Heart right ventricle (tissue), 16 donors: ENCODE measurements at places on chromosomes 4 and X. TPM values are rescaled to one million over a fixed set of nuclear protein-coding genes. Genes with fewer than 3 reads are reported as not detected.

DNA sequence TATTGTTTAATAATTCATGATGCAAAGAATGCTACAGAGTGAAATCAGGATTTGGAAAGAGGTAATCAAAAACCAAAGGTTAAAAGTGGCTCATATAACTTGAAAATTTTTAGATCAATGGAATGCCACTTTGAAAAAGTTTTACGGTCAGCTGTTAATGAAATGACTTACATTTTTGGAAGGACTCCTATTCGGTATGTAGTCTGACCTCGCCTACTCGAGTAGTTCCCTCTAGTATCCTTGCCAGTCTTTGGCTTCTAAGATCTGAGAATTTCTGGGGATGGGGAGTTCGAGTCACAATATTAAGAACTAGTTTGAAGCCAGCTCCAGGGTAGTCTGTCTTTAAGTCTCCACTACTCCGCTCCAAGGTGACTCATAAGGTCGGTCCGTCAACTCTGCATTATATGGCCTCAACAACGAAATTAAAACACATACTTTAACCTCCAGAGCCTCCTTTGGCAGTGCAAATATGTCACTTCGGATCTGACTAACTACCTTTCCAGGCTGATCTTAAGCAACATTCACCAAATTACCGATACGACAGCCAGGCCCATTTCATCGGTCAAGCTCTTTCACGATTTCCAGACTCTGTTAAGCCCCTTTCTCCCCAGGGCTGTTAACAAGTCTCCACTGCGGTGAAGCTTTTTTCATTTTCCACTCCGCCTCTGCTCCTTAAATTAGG is 733 bp upstream of the NAA15 start:
- no peak for DNase-seq
- H3K27ac ChIP-seq = peak overlapping the region; percentile 94
- H3K4me3 ChIP-seq = peak overlapping the region; percentile 98
- no peaks in the 10 kb centered on the region for H3K36me3 ChIP-seq

DNA sequence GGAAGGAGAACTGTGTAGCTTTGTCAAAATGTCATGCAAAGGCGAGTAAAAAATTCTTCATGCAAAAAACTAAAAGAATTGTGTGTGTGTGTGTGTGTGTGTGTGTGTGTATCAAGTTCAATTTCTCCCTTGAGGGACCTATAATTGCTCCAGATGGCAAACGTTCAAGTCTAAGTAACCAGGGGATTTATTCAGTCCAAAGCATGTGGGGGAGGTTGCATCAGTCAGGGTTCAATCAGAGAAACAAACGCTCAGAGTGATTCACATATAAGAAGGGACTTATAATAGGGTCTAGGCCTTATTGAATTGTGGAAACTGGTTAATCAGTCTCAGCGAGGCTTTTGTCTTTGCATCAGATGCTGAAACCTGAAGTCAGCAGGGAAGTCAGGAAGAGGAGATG is 5.0 kb downstream of the DCAF8L1 start:
- no peaks in the 10 kb centered on the region for H3K4me1 ChIP-seq
- H3K27me3 ChIP-seq = no peaks in the 10 kb centered on the region
- H3K36me3 ChIP-seq = no peaks in the 10 kb centered on the region
- H3K27ac ChIP-seq = no peak overlapping the region
- no peak overlapping the region for H3K4me3 ChIP-seq

- H3K36me3 ChIP-seq = no peaks in the 10 kb centered on the region
- H3K4me1 ChIP-seq = peaks cover 32% of the 10 kb centered on the region
These were observed 353.3 kb downstream of the ARHGAP24 start for GRCh38 chr4:85828027-85828890.

The ABCB7 gene
- 34.5 TPM for total RNA-seq

- H3K4me3 ChIP-seq = no peak overlapping the region
- H3K4me1 ChIP-seq = peaks cover 17% of the 10 kb centered on the region
- H3K27me3 ChIP-seq = no peaks in the 10 kb centered on the region
- no peak overlapping the region for H3K27ac ChIP-seq
- no peak for DNase-seq
- H3K36me3 ChIP-seq = no peaks in the 10 kb centered on the region
These were observed 52.2 kb downstream of the FRYL start for GRCh38 chr4:48727666-48728459.

The SLC4A4 gene
- total RNA-seq = 25.8 TPM

GRCh38 chr4:159983082-159983481 is 880.2 kb downstream of the RAPGEF2 start:
- DNase-seq = no peak
- no peaks in the 10 kb centered on the region for H3K27me3 ChIP-seq
- H3K27ac ChIP-seq = no peak overlapping the region
- H3K4me1 ChIP-seq = no peaks in the 10 kb centered on the region
- no peaks in the 10 kb centered on the region for H3K36me3 ChIP-seq

DNA sequence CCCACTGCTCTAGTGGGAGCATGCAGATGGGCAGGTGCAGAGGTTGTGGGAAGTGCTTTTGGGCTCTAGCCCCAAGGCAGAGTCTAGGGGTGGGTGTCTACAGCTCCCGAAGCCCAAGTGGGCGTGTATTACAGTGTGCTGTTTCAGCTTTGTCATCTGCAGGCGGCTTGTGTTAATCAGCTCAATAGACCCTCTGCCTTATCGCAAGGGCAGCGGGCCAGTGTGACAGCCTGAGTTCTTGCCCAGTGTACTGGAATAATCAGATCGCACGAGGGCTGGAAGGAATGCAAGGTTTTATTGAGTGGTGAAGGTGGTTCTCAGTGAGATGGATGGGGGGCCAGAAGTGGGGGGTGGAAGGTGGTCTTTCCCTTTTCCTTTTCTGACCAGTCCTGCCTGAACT is 529.4 kb upstream of the AMOT start:
- no peaks in the 10 kb centered on the region for H3K4me1 ChIP-seq
- no peak for DNase-seq
- H3K4me3 ChIP-seq = no peak overlapping the region
- no peaks in the 10 kb centered on the region for H3K36me3 ChIP-seq

DNA sequence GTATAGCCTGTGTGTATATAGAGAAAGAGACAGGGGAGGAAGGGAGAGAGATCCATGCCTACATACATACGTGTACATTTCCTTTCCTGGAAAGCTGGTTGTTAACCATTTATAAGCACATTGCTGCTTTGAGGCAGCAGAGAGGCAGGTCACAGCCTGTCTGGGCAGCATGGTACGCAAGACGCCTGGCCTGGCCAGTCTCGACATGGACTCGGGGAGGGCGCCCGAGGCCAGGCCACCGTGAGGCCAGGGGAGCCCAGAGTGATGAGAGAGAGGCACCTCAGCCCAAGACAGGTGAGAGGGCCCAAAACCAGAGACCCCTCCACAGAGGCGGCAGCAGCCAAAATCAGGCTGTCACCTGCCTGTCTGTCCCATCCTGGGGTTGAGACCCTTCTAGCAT is 3.9 kb downstream of the TREX2 start:
- no peaks in the 10 kb centered on the region for H3K4me1 ChIP-seq
- peaks cover 4% of the 10 kb centered on the region for H3K27me3 ChIP-seq
- no peak for DNase-seq
- H3K4me3 ChIP-seq = no peak overlapping the region

DNA sequence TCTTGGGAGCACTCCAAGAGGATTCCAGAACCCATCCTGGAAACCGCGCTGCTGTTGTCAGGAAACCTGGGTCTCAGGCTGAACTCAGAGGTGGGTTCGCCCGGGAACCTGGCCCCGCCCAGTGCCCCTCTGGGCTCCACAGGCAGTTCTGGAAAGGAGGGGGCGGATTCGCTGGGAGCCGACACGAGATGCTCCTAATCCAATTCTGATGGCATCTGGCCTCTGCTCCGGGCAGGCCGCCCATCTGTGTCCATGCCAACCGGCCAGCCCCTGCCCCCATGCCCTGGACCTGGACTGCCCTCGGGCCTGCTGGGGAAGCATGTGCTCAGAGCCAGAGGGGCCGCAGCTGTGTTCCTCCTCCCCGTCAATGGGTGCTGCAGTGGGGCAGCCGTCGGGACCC is 21.0 kb downstream of the ATP2B3 start:
- no peak overlapping the region for H3K4me3 ChIP-seq
- no peak for DNase-seq
- no peak overlapping the region for H3K27ac ChIP-seq
- no peaks in the 10 kb centered on the region for H3K4me1 ChIP-seq

DNA sequence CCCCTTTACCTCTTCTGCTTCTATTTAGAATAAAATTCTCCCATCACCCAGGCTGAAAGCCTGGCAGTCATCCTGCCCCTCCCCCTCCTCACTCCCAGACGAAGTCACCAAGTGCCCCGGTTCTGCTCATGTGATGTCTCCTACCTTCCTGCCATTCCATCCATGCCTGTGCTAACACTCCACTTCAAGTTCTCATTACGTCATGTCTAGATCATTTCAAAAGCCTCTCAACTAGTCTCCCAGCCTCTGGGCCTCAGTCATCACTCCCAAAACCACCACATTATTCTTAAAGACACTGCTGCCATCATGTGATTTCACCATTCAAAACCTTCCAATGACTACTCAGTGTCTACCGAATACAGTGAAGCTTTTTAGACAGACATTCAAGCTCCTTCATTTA is 17.2 kb upstream of the HOPX start:
- no peak overlapping the region for H3K4me3 ChIP-seq
- H3K27me3 ChIP-seq = no peaks in the 10 kb centered on the region
- H3K4me1 ChIP-seq = peaks cover 16% of the 10 kb centered on the region
- H3K36me3 ChIP-seq = no peaks in the 10 kb centered on the region

DNA sequence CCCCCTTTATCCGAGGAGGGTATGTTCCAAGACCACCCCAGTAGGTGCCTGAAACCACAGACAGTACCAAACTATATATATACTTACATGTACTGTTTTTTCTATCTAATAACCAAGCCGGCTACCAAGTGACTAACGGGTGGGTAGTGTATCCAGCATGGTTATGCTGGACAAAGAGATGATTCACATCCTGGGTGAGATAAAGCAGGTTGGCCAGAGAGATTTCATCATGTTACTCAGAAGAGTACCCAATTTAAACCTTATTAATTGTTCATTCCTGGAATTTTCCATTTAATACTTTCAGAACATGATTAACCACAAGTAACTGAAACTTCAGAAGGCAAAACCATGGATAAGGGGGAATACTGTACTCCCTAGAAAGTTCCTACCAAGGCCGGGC is 46.5 kb downstream of the RFC1 start:
- no peaks in the 10 kb centered on the region for H3K4me1 ChIP-seq
- no peaks in the 10 kb centered on the region for H3K27me3 ChIP-seq
- no peak overlapping the region for H3K27ac ChIP-seq
- DNase-seq = no peak
- no peak overlapping the region for H3K4me3 ChIP-seq
- peaks cover 4% of the 10 kb centered on the region for H3K36me3 ChIP-seq

DNA sequence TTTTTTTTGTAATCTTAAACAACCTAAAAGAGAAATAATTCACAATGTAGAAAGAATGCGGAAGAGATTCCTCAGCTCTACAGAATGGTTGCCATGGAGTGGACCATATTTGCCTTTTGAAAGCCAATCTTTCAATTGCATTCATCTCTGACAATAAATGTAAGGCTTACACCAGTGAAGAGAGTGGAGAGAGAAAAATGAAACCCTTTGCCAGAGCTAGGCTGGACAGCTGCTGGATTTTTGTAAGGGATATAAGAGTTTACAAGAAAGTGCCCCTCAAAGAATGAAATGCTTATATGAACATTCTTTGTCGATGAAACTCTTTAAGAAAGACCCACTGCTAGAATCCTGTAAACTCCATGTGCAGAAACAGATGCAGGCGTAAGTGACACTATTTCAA is 66.0 kb upstream of the FAT1 start:
- no peak overlapping the region for H3K27ac ChIP-seq
- H3K27me3 ChIP-seq = no peaks in the 10 kb centered on the region
- H3K4me3 ChIP-seq = no peak overlapping the region
- DNase-seq = no peak
- no peaks in the 10 kb centered on the region for H3K36me3 ChIP-seq

GRCh38 chr4:158411269-158411668 is 110.4 kb upstream of the RXFP1 start:
- no peaks in the 10 kb centered on the region for H3K36me3 ChIP-seq
- H3K4me3 ChIP-seq = no peak overlapping the region
- no peak for DNase-seq
- H3K27ac ChIP-seq = no peak overlapping the region
- H3K4me1 ChIP-seq = no peaks in the 10 kb centered on the region

GRCh38 chrX:40068048-40068447 is 29.7 kb downstream of the BCOR start:
- no peak overlapping the region for H3K27ac ChIP-seq
- no peak overlapping the region for H3K4me3 ChIP-seq
- peaks cover 18% of the 10 kb centered on the region for H3K27me3 ChIP-seq
- DNase-seq = no peak

- no peaks in the 10 kb centered on the region for H3K27me3 ChIP-seq
- no peak overlapping the region for H3K27ac ChIP-seq
- DNase-seq = no peak
- H3K4me3 ChIP-seq = no peak overlapping the region
- H3K36me3 ChIP-seq = no peaks in the 10 kb centered on the region
These were observed 129.0 kb upstream of the TECRL start for GRCh38 chr4:64538219-64538618.

DNA sequence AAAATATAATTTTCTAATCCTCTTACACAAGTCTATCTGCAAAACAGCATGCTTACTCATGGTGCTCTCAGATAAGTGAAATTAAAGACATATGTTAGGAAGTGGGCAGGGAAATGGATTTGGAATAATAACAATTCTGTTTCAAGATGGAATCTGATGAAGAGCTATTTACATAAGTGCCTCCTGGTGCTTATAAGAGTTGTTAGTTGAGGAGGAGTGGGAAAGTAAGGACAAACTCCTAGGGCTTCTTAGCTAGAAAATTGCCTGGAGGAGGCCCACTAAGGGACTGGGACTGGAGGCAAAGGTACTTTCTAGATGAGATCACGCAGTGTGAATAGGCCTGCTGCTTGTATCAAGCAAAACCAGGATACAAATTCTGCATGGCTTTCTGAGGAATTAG is 939.8 kb downstream of the GLUD2 start:
- no peak overlapping the region for H3K4me3 ChIP-seq
- no peak overlapping the region for H3K27ac ChIP-seq
- H3K27me3 ChIP-seq = no peaks in the 10 kb centered on the region
- no peaks in the 10 kb centered on the region for H3K36me3 ChIP-seq
- no peaks in the 10 kb centered on the region for H3K4me1 ChIP-seq

The SYP gene
- total RNA-seq = 0.72 TPM

DNA sequence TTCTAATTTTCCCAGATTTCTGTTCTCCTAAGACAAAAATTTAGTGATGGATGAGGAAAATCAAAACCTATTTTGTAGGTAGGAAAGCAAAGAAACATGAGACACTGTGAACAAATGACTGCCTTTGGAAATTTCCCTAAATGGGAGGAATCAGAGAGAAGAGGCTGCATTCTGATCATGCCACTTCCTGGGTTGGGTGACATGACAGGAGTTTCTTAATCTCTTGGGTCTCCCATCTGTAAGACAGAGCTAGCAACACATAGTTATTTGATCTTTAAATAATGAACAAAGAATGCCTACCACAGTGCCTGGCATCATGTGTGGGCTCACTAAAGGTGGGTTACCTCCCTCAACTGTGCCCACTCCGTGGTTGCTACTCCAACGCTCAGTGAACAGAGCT is 57.1 kb downstream of the CCDC149 start:
- DNase-seq = no peak
- no peak overlapping the region for H3K27ac ChIP-seq
- H3K4me1 ChIP-seq = peaks cover 40% of the 10 kb centered on the region
- H3K27me3 ChIP-seq = no peaks in the 10 kb centered on the region
- H3K4me3 ChIP-seq = no peak overlapping the region

GRCh38 chr4:133146574-133147241 is 2.4 kb upstream of the PCDH10 start:
- H3K27ac ChIP-seq = no peak overlapping the region
- H3K4me3 ChIP-seq = peak overlapping the region; percentile 17
- no peaks in the 10 kb centered on the region for H3K36me3 ChIP-seq
- H3K27me3 ChIP-seq = peaks cover 95% of the 10 kb centered on the region

- DNase-seq = no peak
- H3K27me3 ChIP-seq = no peaks in the 10 kb centered on the region
- no peaks in the 10 kb centered on the region for H3K36me3 ChIP-seq
- H3K4me1 ChIP-seq = no peaks in the 10 kb centered on the region
These were observed 1602.3 kb downstream of the C4orf33 start for GRCh38 chr4:130698251-130698650.

The ZRSR2 gene
- 7.4 TPM for total RNA-seq

The HSFX4 gene
- not detected for total RNA-seq
